ENCODE measurements at places on chromosomes 7 and 10.

- DNase-seq: no peak
Measured at GRCh38 chr10:68171539-68172080, 60.3 kb downstream of the ATOH7 start.

- no peak for DNase-seq
Measured at GRCh38 chr10:13765641-13766341, 179.0 kb downstream of the PRPF18 start.

GRCh38 chr7:47227762-47228177, 354.1 kb downstream of the TNS3 start:
- DNase-seq: no peak

- no peak for DNase-seq
Measured at GRCh38 chr10:104690959-104691358, 49.9 kb downstream of the SORCS3 start.

DNA sequence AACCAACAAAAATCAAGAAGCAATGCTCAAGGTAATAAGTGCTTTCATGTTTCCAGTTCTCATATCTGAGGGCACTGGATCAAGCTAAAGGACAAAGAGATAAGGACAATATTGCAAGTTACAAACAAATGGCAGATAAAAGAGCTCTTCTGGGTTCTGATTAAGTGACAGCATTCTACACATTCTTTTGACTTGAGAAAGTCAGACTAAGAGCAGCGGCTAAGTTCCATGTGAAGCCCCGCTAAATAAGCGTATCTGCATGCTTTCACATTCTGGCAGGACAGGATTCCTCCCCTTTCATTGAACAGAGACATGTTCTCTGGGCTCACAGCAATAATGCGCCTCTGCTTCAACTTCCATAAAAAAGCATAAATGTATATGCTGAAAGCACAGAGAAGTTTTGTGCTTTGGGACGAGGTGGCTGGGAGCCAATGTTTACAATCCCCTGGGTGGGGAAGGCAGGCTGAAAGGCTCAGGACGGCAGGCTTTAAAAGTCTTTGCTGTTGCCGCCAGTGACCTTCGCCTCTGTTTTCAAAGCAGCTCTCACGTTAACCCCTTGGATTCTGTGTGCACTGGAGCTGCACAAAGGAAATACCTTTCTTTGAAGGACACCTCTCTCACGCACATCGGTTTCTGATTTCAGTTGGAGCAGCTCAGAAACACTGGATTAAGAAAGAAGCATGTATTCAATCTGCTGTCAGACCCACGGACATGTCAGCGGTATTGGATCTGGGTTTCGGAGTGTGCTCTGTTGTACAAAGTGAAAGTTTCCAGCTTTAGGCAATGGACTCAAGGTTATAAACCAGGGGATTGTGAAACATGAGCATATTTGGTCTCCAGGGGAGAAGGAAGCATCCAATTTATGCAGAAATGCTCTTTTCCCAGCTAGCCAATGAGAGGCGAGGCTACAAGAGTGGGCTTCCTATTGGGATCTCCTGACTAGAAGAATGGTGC, 105.4 kb upstream of the FAM133B start:
- DNase-seq: peak; percentile 82

DNA sequence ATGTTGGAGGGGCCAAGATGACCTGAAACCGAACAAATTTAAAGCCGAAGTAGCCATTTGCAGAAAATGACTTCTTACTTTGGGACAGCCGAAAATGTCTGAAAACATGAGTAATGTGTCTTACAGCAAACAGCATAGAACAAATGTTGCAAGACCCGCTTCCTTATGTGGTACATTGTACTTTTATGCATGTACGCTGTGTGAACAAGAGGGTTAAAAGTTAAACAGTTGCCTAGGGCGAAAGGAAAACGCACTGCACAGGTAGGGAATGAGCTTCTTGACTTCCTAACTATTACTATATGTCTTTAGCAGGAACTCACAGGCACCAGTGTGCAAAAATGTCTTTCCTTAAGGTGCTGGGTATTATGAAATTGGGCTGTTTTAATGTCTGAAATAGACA, 303.5 kb upstream of the MGMT start:
- no peak for DNase-seq

DNA sequence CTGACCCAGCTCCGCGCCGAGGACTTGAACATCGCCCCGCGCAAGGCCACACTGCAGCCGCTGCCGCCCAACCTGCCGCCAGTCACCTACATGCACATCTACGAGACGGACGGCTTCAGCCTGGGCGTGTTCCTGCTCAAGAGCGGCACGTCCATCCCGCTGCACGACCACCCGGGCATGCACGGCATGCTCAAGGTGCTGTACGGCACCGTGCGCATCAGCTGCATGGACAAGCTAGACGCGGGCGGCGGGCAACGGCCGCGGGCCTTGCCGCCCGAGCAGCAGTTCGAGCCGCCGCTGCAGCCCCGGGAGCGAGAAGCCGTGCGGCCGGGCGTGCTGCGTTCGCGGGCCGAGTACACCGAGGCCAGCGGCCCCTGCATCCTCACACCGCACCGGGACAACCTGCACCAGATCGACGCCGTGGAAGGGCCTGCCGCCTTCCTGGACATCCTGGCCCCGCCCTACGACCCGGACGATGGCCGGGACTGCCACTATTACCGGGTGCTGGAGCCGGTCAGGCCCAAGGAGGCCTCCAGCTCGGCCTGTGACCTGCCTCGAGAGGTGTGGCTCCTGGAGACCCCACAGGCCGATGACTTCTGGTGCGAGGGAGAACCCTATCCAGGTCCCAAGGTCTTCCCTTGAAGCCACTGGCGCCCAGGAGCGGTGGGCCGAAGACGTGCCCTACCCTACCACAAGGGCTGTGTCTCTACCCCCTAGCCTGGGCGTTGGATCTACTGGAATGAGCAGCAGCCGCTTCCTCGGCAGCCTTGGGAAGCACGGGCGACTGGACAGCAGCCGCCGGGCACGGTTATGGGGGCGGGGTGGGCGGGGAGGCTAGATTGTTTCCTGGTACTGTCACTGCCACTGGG, 945 bp downstream of the ADO start:
- no peak for DNase-seq

DNA sequence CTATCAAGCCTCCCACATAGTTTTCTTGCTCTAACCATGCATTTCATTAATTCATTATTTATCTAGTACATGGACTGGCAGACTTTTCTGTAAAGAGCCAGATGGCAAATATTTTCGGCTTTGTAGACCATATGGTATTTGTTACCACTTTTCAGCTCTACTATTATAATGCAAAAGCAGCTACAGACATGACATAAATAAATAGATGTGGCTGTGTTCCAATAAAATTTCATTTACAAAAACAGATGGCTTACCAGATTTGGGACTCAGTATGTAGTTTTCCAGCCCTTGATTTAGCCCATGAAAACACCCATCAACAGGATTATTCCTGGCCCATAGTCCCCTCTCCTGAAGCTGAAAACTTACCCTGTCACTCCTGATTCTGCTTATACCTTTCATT, 32.1 kb downstream of the PLCE1 start:
- DNase-seq: no peak

- DNase-seq: no peak
Measured at GRCh38 chr7:16564023-16564380, 37.4 kb downstream of the LRRC72 start.

DNA sequence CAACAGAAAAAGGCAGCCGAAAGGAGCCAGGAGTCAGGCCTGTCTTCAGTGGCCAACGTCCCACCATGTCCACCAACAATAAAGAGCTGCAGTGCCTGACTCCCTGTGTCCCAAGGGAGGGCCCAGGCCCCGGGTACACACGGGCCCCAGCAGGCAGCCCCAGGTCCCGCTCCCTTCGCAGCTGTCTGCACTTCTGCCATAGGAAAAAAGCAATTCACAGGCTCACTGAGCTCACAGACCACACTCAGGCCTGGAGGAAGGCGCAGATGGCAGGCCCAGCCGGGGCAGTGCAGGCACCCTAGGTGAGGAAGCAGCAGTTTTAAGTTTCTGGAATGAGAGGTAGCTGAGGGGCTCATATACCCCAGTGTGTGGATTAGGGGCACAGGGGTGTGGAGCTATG, 100.5 kb downstream of the PRKAG2 start:
- no peak for DNase-seq

DNA sequence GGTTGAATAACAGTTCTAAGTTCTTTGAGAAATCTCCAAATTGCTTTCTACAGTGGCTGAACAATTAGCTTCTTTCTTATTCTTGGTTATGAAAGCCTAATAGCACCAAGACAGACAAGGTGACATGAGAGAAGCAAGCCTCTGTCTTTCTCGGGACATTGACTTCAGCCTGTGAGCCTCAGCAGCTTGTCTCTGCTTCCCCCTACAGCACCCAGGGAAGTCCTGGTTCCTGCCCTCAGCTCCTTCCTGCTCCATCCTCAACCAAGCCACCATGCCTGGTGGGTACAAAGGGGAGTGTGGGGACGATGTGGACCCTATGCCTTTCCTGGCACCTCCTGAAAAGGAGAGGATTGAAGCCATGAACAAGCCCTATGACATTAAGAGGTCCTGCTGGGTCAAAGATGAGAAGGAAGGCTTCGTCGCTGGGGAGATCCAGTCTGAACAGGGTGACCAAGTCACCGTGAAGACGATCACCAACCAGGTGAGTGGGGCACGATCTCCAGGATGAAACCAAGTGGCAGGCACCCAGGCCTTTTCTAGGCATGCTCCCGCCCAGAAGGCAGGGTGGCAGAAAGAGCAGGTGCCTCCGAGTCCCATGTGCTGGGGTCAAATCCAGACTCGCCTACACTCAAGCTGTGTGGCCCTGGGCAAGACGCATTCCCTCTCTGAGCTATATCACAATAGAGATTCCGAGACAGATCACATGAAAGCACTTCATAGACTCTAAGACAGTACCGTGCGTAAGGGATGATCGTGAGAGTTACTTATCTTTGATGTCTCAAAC, 30.8 kb upstream of the KPNA7 start:
- DNase-seq: no peak

- DNase-seq: no peak
Measured at GRCh38 chr7:17307000-17307399, 8.5 kb downstream of the AHR start.

DNA sequence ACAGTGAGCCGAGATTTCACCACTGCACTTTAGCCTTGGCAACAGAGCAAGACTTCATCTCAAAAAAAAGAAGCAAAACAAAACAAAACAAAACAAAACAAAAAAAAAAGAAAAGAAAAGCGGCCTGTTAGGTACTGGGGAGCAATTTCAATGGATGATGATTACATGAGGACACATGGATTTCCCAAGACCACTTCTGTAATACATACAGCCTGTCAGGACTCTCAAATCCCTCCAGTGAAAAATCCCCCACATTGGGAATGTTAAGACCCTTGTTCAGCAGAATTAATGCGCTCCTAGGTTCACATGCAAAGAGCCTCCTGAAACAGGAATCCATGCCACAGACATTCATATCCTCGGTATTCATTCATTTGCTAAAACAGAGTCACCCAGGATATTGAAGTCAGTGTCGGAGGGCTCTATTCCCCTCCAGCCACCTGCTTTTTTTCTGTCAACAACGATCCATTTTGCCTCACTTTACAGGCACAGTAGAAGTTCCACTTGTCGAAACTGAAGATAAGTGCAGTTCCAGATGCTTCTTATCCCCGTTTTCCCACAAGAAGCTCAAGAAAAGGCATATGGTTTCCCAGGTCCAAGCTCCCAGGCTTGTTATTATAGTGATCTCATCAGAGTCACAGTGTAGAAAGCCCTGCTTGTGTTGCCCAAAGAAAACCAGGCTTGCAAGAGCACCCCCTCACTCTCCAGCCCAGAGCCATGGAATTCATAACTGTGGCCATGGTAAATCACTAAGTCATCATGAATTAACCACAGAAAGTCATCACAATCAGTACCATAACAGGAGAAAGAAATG, 20.2 kb downstream of the SLC16A12 start:
- DNase-seq: no peak

GRCh38 chr10:43708262-43708661, 59.6 kb upstream of the ZNF32 start:
- no peak for DNase-seq

DNA sequence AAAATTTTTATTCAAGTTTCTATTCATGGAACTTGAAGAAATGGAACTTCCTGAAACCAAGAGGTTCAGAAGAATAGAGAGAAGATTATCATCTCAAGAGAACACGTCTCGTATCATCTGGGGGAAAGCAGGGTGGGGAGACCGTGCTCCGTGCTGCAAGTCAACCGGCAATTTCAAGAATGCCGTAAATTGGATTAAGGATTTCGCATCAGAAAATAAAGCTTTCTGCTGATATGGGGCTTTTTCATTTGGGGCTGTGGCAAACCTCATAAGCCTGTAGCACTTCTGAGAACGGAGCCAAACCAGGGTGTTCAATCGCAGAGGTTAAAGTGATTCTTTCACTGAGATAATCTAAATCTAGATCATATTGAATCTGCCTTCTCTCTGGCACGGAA, 150.1 kb upstream of the NPS start:
- DNase-seq: no peak

GRCh38 chr10:16799621-16800020, 17.6 kb downstream of the RSU1 start:
- no peak for DNase-seq

- DNase-seq: no peak
Measured at GRCh38 chr7:44258423-44258760, 57.6 kb downstream of the YKT6 start.

GRCh38 chr7:85068799-85069198, 118.1 kb downstream of the SEMA3D start:
- DNase-seq: no peak

DNA sequence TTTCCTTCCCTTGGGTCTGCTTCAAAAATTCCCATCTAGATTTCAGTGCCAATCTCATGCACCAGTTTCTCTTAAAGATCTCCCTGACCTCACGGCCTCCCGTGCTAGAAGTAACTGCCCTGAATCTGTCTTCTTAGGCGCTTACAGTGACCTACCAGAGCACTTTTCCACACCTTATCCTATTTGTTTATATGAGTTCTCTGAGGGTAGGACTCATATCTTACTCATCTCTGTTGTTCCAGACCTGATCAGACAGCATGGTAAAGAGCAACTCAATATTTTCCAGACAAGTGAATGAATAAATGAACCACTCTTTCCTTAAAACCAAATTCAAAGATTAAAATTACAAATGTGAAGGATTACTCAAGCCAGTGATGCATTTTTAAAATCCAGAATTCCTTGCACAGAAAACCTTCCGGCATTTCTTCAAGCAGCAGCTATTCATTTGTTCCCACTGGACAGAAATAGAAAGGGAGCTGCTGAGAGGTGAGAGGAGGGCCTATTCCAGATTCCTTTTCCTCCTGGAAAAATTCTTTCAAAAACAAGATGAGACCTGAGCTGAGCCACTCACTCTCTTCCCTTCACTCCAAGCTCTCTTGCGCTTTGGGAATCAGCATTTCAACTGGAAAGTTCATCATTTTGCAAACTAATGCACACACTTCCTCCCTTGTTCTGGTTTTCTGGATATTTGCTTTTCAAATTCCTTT, 94.6 kb downstream of the ELMO1 start:
- DNase-seq: no peak

- no peak for DNase-seq
Measured at GRCh38 chr7:136919820-136920219, 51.4 kb downstream of the CHRM2 start.

DNA sequence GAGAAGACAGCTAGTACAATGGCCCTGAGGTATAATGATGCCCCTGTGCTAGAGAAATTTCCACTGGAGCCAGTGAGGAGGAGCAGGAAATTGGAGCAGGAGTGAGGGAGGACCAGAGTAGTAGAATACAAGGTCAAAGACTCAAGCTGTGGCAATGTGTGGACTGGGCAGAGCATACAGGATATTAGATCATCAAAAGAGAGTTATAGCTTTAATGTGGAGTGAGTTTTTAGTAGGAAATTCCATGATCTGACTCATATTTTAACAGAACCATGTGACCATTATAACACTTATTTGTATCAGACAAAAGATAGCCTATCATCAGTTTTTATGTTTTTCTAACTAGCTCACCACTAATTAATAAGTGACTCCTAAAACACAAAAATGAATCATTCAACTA, 154.1 kb downstream of the DGKB start:
- DNase-seq: no peak

Measured in left renal pelvis (tissue), 4 donors.